ENCODE measurements at places on chromosomes 5 and 9. TPM values are rescaled to one million over a fixed set of nuclear protein-coding genes. Genes with fewer than 3 reads are reported as not detected.

The TERT gene
- total RNA-seq: not detected

The ORM2 gene
- not detected for total RNA-seq

The GALT gene
- total RNA-seq: 29.3 TPM

The TRIM41 gene
- total RNA-seq: 12.2 TPM

The CKMT2 gene
- total RNA-seq: 0.82 TPM

The OR13C2 gene
- total RNA-seq: 0.41 TPM

The CCDC192 gene
- not detected for total RNA-seq

The THOC3 gene
- total RNA-seq: 42.0 TPM

The QRFP gene
- total RNA-seq: under 0.01 TPM

The CREBRF gene
- total RNA-seq: 34.2 TPM

The MZB1 gene
- not detected for total RNA-seq

The SPATA31A3 gene
- total RNA-seq: not detected
